B cell (primary cell): ENCODE measurements at places on chromosomes 13 and 19. TPM values are rescaled to one million over a fixed set of nuclear protein-coding genes. Genes with fewer than 3 reads are reported as not detected.

DNA sequence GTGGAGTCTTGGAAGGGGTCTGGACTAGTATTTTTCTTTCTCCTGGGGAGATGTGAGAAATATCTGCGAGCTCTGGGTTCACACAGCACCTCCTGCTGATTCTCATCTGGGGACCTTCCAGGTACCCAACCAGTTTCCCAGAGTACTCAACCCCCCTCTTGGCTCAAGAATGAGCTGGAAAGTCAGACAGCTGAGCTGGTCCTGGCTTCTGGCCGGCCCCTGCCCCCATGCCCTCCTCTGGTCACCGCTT, 2.2 kb upstream of the PDE4A start:
- no peaks in the 10 kb centered on the region for H3K36me3 ChIP-seq
- DNase-seq: no peak
- no peak overlapping the region for H3K27ac ChIP-seq
- no peak overlapping the region for H3K4me3 ChIP-seq
- H3K4me1 ChIP-seq: peaks cover 73% of the 10 kb centered on the region

DNA sequence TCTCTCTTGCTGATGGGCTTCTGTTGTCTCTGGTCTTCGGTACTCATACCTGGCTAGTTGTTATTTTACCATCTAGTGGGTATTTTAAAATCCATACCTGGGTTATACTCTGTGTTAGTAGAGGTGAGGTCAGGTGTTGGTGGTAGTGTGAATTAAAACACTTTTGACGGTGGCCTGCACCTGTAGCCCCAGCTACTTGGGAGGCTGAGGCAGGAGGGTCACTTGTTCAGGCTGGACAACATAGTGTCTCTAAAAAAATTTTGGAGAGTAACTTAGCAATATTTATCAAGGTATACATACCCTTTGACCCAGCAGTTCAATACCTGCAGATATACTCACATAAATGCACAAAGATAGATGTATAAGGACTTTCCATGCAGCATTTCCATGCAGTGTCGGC, 55.4 kb downstream of the GSX1 start:
- no peaks in the 10 kb centered on the region for H3K36me3 ChIP-seq
- no peak for DNase-seq
- no peaks in the 10 kb centered on the region for H3K27me3 ChIP-seq
- no peak overlapping the region for H3K27ac ChIP-seq
- no peaks in the 10 kb centered on the region for H3K4me1 ChIP-seq
- no peak overlapping the region for H3K4me3 ChIP-seq

GRCh38 chr13:94999871-95000270, 287.5 kb upstream of the SOX21 start:
- H3K4me1 ChIP-seq: no peaks in the 10 kb centered on the region
- H3K27ac ChIP-seq: no peak overlapping the region
- no peak overlapping the region for H3K4me3 ChIP-seq
- H3K27me3 ChIP-seq: peaks cover 7% of the 10 kb centered on the region

DNA sequence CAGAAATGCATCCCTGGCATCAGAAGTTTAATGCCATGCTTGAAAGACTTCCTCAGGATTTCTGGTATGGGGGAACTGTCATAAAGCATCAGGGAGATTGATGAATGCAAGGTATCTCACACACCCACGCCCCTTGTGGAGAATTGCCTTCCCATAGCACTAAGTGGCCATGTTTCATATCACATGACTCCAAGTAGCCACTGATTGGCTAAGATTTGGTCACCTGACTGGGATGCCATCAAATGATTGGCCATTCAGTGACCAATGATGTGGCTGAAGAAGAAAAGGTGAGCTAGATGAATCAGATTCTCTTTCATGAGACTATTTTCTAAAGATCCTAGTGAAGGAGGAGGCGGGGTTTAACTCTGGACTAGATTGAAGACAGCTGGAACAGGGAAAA, 7.3 kb downstream of the KLK8 start:
- no peak overlapping the region for H3K27ac ChIP-seq
- H3K36me3 ChIP-seq: no peaks in the 10 kb centered on the region
- DNase-seq: no peak
- H3K27me3 ChIP-seq: no peaks in the 10 kb centered on the region

DNA sequence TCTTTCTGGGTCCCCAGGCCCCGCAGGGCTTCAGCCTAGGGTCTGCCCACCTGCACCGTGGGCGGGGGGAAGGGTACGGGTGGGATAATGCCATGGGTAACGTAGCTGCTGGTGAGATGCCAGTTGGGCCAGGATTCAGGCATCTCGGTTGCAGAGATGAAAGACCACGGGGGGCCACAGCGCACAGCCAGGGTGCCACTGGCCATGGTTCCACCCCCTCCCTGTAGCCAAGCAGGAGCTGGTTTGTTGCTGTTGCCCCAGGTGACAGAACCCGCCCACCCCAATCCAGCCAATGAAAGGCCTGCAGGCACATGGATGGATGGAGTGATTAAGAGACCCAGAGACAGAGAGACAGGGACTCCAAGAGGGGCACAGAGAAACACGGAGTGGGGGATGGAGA, 1.0 kb upstream of the CGB7 start:
- no peak for DNase-seq
- peaks cover 28% of the 10 kb centered on the region for H3K4me1 ChIP-seq
- H3K27me3 ChIP-seq: peaks cover 40% of the 10 kb centered on the region
- no peak overlapping the region for H3K4me3 ChIP-seq
- no peak overlapping the region for H3K27ac ChIP-seq

Gene LGI4
- 0.59 and 0.70 TPM in 2 replicates for total RNA-seq

Gene ERICH4
- not detected in 2 replicates for total RNA-seq

Gene PALM3
- total RNA-seq: not detected in 2 replicates

Gene PSG1
- not detected in 2 replicates for total RNA-seq

Gene SIGLECL1
- total RNA-seq: not detected in 2 replicates
